ENCODE measurements at places on chromosomes 3 and 15.

- no peak for DNase-seq
These were observed 2.9 kb upstream of the CTDSPL start for GRCh38 chr3:37858742-37859141.

- no peak for DNase-seq
These were observed 1130.0 kb downstream of the NAALADL2 start for GRCh38 chr3:175989161-175989560.

DNA sequence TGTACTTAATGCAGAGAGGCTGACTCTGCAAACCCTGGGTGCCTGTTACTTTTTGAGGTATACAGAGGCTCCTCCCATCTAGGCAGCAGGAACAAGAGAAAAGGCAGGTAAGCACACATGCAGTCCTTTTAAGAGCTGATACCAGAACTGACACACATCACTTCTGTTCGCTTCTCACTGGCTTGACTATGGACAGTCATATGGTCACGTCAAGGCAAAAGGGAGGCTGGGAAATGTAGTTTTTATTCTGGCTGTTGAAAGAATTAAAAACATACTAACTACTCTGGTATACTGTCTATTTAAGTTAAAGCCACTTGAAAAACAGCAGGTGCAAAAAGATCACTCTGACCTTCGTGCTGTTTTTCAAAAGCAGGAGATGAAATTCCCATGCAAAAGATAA lies 218.3 kb downstream of the CTNNB1 start:
- DNase-seq = no peak

- no peak for DNase-seq
These were observed 8.9 kb upstream of the TMEM202 start for GRCh38 chr15:72389231-72389630.

- DNase-seq = no peak
These were observed 19.4 kb downstream of the MCTP2 start for GRCh38 chr15:94250801-94251200.

- DNase-seq = no peak
These were observed 119.5 kb downstream of the CHST2 start for GRCh38 chr3:143239031-143239430.

- no peak for DNase-seq
These were observed 53.9 kb downstream of the C3orf38 start for GRCh38 chr3:88203642-88204055.

GRCh38 chr15:26928051-26928450 lies 42.9 kb upstream of the GABRG3 start:
- no peak for DNase-seq

GRCh38 chr15:39397883-39398282 lies 183.0 kb upstream of the THBS1 start:
- DNase-seq = no peak

DNA sequence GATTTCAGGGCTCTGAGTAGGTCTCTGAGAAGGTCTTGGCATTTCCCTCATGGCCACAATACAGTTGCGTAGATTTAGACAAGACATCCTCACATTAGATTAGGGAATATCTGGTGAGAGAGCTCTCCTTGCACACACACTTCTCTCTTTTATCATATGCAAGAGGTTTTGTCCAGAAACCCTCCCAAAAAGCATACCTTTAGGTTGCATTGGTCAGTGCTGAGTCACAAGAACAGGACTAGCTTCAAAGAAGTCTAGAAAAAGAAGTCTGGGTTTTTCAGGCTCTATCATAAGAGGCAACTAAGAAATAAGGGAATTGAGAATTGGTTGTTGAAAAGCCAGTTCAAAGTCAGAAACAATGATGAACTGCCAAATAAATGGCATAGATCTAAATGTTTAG lies 40.1 kb upstream of the MITF start:
- no peak for DNase-seq

DNA sequence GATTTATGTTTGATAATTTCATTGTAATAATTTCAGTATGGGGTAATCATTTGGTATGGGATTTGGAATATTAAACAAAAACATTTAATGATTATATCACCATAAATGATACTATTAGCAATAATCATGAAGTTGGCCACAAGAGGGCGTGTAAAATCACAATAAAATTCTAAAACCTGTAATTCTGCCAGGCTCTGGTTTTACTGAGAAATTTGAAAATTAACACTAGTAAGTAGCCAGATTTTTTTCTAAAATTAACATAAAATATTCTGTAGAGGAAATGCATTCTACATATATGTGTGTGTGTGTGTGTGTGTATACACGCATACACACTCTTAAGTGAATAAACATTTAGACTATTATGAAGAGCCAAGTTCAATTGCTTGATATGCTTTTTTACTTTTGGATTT lies 40.5 kb downstream of the FEZF2 start:
- no peak for DNase-seq

- no peak for DNase-seq
These were observed 649 bp upstream of the PIK3CB start for GRCh38 chr3:138835397-138835757.

DNA sequence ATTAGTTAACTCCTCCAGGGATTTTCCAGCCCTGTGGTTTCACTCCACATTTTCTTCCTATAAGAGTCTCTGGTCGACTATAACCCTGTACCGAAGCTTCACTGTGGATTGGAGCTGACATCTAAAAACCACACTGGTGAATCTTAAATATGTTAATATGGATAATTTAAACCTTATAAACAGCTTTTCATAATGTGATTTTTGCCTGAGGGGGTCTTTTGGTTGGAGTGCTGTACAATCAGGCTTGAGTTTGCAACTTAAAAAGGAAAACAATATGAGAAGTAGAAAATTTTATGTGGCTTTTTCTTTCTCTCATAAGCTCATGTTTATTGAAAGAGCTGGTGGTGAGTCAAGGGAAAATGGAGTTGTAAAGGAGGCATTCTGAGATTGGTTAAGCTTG lies 313.7 kb downstream of the VPS13C start:
- DNase-seq = no peak

DNA sequence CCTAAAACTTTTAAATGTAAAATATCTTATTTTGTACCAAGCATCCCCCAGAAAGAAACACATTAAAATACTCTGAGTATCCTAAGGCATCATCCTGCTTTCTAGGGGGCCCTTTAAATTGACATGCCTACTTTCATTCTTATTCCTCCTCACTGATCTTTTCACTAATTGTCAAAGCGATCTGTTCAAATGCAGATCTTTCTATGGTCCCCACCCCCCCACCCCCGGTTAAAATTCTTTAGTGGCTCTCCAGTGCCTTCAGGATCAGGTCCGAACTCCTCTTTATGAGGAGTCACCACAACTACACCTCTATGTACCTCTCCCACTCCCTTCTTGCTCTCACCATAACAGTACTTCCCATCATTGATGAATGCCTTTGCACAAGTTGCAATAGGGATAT lies 19.2 kb upstream of the TFDP2 start:
- no peak for DNase-seq

DNA sequence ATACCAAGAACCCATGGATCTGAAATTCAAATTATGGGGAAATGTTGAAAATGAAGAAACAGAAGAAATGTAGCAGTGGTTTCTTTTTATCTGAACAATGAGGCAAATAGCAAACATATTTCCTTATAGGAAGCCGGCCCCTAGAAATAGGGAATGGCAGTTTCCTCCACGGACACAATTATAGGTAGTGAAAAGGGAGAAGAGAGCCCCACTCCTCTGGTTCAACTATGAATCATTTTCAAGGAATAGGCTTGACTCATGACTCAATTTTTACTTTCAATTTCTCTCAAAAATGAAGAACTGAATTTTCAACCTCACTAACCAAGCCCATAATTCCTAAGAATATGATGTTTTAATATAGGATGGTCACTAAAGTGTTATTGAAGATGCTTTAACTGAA lies 243.1 kb downstream of the MECOM start:
- no peak for DNase-seq

- DNase-seq = no peak
These were observed 47.1 kb upstream of the ANKRD28 start for GRCh38 chr3:15844889-15845288.

GRCh38 chr15:27669641-27670040 lies 429.5 kb downstream of the OCA2 start:
- no peak for DNase-seq

GRCh38 chr15:42157381-42157780 lies 945 bp upstream of the PLA2G4F start:
- no peak for DNase-seq

- no peak for DNase-seq
These were observed 20.9 kb upstream of the MUC20 start for GRCh38 chr3:195699860-195700259.

DNA sequence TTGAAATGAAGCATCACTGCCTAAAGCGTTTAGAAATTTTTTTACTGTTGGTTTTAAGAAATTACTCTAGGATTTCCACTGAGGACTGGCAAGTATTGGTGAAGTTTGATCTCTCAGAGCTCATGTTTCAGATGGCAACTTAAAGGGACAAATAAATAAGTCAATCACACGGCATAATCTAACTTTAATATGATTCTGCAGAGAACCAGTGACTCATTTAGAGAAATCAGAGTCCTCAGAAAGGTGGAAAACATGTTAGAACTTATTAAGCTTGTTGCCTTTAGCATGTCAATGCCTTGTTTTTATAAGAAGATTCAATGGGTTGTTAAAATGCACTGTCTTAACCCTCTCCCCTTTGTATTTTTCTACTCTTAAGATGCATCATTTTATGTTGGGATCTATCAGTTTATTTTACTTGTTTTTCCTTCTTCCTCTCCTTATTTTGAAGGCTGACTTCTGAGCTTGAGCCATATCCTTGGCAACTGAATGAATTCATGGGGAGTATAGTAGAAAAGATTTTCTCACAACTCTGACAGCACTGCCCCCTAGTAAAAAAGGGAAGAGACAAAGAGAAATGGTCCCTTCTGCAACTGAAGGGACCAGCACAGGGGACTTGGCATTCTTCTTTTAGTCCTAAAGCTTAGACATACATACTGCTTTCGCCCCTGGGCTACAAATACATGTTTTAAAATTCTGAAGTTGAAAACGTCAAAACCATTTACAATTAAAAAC lies 431.2 kb downstream of the LPP start:
- DNase-seq = no peak

DNA sequence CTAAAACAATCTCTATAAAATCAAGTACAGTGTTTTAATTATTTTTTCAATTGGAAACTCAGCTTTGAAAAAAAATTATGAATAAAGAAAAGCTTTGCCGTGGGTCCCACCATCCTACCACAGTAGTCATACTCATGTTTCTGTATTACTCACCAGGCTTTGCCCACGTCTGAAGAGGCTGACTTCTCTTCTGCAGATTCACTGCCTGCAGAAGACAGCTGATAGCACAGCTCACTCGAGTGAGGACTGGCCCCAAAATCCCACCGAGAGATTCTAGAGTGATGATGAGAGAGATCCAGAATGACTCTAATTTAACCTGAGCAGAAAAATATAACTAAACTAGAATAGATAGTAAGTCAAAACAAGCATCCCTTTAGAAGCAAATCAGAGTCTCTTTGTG lies 11.9 kb downstream of the C2CD4B start:
- no peak for DNase-seq

- no peak for DNase-seq
These were observed 124.1 kb upstream of the THBS1 start for GRCh38 chr15:39456582-39457330.

- no peak for DNase-seq
These were observed 1.2 kb downstream of the KIF23 start for GRCh38 chr15:69415381-69415780.

DNA sequence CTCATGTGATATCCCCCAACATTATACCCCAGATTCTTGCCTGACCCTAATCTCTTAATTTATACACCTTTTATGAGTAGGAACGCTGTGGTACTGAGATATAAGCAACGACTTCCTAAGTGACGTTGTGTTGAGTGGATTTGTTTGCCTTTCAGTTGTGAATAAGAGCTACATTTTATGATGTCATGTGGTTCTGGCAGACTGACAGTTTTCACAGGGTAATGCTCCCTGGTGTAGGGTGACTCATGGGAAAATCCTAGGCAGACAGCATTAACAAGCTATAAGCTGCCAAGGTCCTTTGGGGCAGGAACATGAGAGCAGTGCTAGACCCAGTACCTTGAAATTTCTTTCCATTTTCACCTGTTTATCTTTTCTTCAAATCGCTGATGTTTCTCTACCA lies 11.2 kb downstream of the C3orf52 start:
- no peak for DNase-seq

GRCh38 chr15:63896336-63897115 lies 62.8 kb upstream of the HERC1 start:
- DNase-seq = no peak

DNA sequence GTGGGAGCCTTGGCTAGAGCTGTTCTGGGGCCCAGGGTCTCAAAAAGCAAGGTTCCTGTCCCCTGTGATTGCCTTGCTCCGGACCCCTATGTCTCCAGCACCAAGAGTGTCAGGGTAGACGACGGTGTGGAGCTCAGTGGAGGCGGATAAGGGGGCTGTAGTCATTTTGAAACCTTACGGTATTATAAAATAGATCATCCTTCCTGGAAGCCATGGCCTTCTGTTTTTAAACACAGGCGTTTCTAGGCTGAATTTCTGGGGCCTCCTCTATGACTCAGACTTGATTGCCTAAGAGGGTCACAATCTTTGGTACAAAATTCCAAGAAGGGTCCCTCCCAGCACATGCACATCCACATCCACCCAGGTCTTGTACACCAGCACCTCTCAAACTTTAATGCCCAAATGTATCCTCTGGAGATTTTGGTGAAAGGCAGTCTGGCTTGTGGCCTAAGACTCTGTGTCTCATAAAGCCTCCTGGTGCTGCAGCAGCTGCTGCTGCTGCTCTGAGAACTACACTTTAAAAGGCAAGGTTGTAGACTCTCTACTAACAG lies 70.5 kb upstream of the XCR1 start:
- no peak for DNase-seq

DNA sequence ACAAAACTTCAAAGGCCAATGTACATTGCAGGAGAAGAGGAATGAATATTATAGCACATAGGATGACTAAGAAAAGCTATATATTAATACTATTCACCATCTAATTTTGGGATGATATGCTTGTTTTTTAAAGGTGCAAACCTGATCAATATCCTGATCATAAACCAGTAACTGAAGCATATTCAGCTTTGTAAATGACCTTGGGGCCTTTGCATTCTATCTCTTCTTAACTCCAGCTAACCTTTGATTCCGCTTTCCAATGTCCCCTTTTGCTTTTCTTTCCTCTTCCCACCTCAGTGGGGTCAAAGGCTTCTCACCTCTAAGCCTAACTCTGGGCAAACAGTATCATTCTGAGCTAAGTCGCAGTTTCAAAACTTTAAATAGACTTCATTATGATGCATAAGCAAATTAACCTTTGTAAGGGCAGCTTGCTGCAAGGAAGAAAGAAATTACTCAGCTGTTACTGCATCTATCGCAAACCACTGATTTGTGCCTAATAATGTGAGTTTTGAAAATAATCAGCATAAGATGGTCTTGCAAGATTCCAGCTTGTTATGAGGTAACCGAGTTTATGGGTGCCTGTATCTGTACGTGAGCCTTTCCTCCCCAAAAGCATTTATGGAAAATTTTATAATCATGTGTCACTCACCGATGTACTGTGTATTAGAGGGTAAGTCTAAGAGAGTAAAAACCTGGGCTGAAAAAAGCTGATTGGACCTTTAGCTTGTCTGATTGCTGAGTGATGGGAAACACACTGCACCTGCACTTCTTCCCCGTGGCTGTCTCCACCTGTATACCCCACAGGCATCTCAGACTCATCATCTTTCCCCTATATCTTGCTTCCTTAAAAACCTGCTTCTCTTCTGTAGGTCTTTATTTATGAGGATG lies 116.8 kb downstream of the TPRG1 start:
- DNase-seq = no peak

- DNase-seq = no peak
These were observed 8.7 kb downstream of the RAB7A start for GRCh38 chr3:128734523-128735189.

GRCh38 chr15:68646696-68647095 lies 67.9 kb downstream of the CORO2B start:
- no peak for DNase-seq

- no peak for DNase-seq
These were observed 155.6 kb downstream of the SQOR start for GRCh38 chr15:45790325-45790943.

GRCh38 chr15:55241186-55241585 lies 44.4 kb upstream of the RSL24D1 start:
- no peak for DNase-seq
